B cell (primary cell): ENCODE measurements at places on chromosomes 16 and 17.

- H3K4me3 ChIP-seq = no peak overlapping the region
- H3K4me1 ChIP-seq = peaks cover 20% of the 10 kb centered on the region
- no peak for DNase-seq
- H3K27ac ChIP-seq = no peak overlapping the region
These were observed 66.6 kb upstream of the RPH3AL start for GRCh38 chr17:419073-419735.

DNA sequence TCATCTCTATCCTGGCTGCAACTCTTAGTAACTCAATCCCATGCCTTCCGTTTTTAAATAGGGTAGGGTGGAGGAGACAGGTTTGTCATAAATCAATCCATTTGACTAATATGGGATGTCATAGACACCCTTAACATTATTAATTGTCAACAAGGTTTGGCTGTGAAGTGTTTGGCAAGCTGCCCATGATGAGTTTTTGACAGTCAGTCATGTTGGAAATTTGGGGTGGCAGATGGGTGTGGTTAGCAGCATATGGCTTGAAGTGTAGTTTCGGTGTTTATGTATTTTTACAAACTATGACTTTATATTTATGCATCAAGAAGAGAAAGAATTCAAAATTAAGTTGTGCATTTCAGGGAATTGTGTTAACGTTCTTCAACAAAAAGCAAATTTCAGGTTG is 221.8 kb upstream of the CDH5 start:
- H3K36me3 ChIP-seq = no peaks in the 10 kb centered on the region
- DNase-seq = no peak
- no peak overlapping the region for H3K4me3 ChIP-seq
- no peak overlapping the region for H3K27ac ChIP-seq
- H3K27me3 ChIP-seq = no peaks in the 10 kb centered on the region

DNA sequence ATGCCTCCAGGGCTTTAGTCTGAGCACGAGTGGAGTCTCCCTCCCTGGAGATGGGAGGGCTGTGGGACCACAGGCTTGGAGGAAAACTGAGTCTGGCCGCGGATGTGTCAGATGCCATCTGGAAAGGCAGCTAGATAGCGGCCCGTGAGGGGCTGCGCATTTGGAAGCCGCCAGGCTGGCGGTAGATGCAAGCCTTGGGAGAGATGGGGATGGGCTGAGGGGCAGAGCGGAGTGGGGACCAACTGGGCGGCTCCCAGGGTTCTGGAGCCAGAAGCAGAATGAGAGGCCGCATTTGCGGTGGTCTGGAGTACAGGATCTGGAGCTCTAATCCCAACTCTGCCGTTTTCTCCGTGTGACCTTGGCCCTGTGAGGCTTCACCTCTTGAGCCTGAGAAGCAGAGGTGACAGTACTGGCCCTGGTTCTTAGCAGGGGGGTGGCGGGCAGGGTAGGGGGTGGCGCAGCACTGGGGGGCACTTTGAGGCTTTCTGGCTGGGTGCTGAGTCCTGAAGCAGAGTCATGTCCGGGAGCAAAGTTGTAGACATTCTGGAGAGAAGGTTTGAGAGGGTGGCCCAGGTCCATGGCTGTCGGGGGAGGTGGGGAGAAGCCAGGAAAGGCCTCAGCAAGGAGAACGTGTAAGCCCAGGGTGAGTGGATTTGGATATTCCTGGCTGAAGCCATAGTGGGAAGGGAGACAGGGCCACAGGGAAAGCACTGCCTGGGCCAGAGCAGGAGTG is 6.7 kb downstream of the INO80E start:
- H3K27me3 ChIP-seq = no peaks in the 10 kb centered on the region
- H3K36me3 ChIP-seq = peaks cover 42% of the 10 kb centered on the region
- H3K4me1 ChIP-seq = peaks cover 13% of the 10 kb centered on the region
- no peak overlapping the region for H3K27ac ChIP-seq
- no peak for DNase-seq

GRCh38 chr17:46202424-46202823 is 9.2 kb upstream of the KANSL1 start:
- H3K36me3 ChIP-seq = no peaks in the 10 kb centered on the region
- DNase-seq = no peak
- H3K27ac ChIP-seq = no peak overlapping the region
- no peaks in the 10 kb centered on the region for H3K27me3 ChIP-seq

DNA sequence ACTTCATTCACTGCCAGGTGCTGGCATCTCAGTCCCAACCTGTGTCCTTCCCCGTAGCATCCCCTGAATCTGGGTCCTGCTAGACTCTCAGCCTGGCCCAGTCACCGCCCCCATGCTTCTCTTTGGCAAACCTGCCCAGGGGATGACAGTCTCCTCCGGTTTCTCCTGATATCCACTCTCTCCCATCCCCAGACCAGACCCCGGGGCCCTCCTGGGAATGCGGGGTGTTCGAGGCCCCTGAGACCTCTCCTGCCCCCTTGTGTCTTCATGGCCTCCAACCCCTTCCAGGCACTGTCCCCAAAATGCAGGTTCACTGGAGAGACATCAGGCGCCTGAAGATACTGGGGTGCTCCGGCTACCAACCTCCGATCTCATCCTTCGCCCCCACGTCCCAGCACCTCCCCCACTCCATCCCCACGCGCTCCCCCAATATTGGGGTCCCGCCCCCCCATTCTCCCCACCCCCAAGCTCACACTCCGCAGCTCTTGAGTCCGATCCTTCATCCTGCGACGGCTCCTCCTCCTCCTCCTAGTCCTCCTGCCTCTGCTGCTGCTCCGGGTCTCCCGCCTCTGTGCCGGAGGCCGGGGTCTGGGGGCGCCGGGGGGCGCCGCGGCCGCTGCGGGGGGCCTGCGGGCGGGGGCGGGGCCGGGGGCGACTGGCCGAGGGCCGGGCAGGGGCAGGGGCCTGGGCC is 399 bp downstream of the STX1B start:
- no peaks in the 10 kb centered on the region for H3K27me3 ChIP-seq
- no peak for DNase-seq
- peaks cover 10% of the 10 kb centered on the region for H3K4me1 ChIP-seq
- H3K27ac ChIP-seq = no peak overlapping the region
- no peak overlapping the region for H3K4me3 ChIP-seq

DNA sequence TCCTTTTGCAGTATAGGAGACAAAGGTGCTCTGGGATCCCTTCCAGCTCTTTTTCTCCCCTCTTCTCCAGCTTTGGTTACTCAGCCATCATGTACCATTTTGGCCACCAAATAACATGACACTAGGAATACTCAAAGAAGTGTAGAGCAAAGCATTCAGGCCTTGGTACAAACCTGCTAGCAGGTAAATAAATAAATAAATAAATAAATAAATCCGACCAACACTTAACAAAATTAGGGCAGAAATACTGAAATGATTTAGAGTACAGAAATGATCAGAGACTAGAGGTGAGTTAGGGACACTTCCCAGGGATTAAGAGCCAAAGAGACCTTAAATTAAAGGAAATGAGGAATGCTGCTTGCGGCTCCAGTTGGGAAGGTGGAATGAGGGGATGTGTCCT is 17.7 kb upstream of the ITGB3 start:
- H3K4me1 ChIP-seq = peaks cover 20% of the 10 kb centered on the region
- no peak overlapping the region for H3K4me3 ChIP-seq
- DNase-seq = no peak
- H3K36me3 ChIP-seq = no peaks in the 10 kb centered on the region

GRCh38 chr16:67563708-67564468 is 1.6 kb downstream of the CTCF start:
- no peak for DNase-seq
- peak overlapping the region; percentile 97 for H3K4me3 ChIP-seq

DNA sequence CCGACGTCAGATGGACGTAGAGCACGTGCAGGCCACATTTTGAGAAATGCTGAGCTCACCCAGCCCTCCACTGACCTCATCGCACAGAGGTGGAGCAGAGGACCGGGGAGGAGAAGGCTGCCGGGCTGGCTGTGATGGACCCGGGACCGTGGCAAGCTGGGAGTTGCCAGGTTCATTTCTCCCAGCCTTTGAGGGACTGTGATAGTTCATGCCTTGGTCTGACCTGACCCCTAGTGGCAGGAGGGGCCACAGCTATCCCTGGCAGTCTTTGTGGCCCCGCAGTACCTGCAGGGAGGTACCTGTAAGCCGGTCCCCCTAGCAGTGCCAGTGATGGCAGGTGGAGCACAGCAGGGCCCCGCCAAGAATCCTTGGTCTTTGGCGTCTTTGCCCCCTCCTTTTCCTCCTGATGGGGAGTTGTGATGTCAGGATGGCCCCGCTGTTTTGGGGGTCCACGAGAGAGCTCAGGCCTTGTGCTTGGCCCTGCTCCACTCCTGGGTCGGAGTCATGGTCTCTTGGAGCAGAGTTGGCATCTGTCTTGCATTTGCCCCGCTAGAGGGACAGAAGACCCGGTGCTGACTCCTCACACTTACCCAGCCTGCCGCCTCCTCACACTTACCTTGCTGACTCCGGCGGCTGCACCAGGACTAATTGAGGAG is 50.4 kb downstream of the OR1D5 start:
- no peak overlapping the region for H3K27ac ChIP-seq
- H3K27me3 ChIP-seq = no peaks in the 10 kb centered on the region
- no peaks in the 10 kb centered on the region for H3K4me1 ChIP-seq
- no peak overlapping the region for H3K4me3 ChIP-seq

DNA sequence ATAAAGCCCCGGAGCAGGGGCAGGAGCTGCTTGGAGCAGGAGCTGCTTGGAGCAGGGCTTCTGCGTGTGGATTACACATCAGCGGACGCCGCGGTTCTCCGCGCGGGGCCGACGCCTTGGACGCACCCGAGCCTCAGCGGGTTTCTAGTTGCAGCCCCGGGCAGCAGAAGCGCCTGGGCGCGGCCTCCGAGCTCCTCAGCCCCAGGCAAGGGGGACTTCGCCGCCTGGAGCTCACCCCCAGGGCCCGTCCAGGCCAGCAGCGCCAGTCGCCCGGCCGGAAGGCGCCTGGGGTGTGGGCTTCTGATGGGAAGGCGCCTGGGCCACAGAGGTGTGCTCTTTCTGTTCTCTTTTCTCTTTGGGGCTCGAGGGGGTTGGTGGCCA is 6.3 kb downstream of the FOXF1 start:
- no peak overlapping the region for H3K4me3 ChIP-seq
- H3K27ac ChIP-seq = no peak overlapping the region
- H3K27me3 ChIP-seq = no peaks in the 10 kb centered on the region
- no peak for DNase-seq

- H3K27me3 ChIP-seq = no peaks in the 10 kb centered on the region
- peaks cover 16% of the 10 kb centered on the region for H3K4me1 ChIP-seq
- H3K36me3 ChIP-seq = peaks cover 4% of the 10 kb centered on the region
- H3K27ac ChIP-seq = no peak overlapping the region
- no peak overlapping the region for H3K4me3 ChIP-seq
These were observed 2.0 kb downstream of the DYNLL2 start for GRCh38 chr17:58085039-58085715.

DNA sequence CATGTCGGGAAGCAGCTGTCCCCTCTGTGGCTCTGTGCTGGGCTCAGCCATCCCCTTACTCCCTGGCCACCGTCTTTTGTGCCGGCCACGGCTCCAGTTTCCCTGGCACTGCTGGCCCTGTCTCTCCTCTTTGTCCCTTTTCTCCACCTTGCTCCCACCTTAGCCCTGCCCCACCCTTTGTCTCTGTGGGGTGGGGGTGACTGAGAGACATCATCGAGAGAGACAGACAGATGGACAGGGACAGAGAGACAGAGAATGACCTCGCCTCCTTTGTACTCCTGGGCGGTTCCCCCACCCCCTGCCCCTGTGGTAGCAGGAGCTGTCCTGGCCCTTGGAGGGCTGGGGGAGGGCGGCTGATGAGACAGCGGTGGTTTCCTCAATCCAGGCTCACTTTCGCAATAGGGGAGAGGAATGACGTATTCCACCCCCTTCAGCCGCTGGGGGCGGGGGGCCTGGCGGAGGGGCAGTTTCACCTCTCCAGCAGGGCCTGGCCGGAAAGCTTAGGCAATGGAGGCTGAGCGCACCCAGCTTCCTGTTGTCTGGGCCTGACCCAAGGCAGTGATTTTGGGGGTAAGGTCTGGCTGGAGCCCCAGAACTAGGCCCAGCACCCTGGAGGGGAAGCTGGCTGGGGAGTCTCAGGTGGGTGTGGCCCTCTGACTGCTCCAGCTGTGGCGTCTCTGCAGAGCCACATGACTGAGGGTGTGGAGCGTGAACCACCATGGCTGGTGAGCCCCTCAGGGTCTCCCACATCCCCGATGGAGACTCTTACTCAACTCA is 7.3 kb downstream of the FMNL1 start:
- peak overlapping the region; percentile 91 for H3K4me3 ChIP-seq
- H3K4me1 ChIP-seq = peaks cover 90% of the 10 kb centered on the region
- H3K27me3 ChIP-seq = no peaks in the 10 kb centered on the region
- H3K27ac ChIP-seq = peak overlapping the region; percentile 100
- peaks cover 3% of the 10 kb centered on the region for H3K36me3 ChIP-seq

- no peaks in the 10 kb centered on the region for H3K36me3 ChIP-seq
- no peaks in the 10 kb centered on the region for H3K4me1 ChIP-seq
- no peak overlapping the region for H3K27ac ChIP-seq
- no peak for DNase-seq
- H3K27me3 ChIP-seq = no peaks in the 10 kb centered on the region
These were observed 42.4 kb upstream of the GNG13 start for GRCh38 chr16:842711-843560.

DNA sequence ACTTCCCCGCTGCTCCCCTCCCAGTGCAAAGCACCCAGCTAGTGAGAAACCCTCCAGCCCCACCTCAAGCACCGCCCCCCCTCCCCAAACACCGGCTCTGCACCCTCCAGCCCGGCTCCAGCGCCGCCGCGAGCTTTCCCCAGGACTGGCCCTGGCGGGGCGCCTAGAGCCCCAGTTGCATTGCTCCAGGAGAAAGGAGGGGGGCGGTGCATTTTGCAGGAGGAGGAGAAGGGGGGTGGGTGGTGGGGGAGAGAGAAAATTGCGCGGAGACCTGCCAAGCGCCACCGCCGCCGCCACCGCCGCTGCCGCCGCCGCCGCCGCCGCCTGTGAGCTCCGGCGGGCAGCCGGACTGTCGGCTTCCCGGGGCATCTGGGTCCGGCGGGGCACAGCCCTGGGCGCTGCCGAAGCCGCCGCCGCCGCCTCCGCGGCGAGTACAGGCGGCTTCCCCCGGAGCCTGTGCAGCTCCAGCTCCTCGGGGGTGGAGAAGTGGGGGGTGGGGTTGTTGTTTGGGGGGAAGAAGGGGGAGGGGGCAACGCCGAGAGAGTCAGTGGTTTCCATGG is 333 bp upstream of the NOG start:
- no peaks in the 10 kb centered on the region for H3K36me3 ChIP-seq
- no peak overlapping the region for H3K27ac ChIP-seq
- H3K4me1 ChIP-seq = peaks cover 36% of the 10 kb centered on the region
- H3K27me3 ChIP-seq = no peaks in the 10 kb centered on the region
- H3K4me3 ChIP-seq = peak overlapping the region; percentile 49
- DNase-seq = no peak

DNA sequence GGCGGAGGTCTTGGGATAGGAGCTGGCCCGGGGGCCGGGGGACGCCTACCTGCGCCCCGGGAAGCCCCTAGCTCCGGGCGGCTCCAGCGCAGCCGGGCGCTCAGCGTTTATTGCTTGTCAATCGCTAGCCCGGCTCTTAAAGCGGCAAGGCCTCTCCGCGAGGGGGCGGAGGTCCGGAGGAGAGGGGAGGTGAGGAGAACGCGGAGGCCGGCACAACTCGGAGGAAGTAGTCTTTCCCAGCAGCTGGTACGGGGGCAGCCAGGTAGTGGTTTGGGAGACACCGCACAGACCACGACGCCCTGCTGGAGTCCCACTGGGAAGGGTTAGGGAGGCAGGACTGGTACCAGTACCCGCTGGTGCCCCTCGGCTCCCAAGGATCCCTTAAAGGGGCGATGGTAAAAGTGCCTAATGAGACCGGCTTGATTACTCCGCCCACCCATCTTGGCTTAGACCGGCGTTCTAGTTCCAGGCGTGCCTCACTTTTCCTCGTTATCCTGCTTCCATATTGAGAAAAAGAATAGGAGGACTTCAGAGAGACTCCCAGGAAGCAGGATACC is at the start of gene MPP2:
TSS of gene MPP2 (minus strand) at position 112 of the 557 bp plus-strand sequence. CDS start 3,076 bp downstream, outside the sequence.
- peak; percentile 74 for DNase-seq
- no peak within 1 kb of the TSS for H3K27ac ChIP-seq
- H3K4me3 ChIP-seq = peak within 1 kb of the TSS; percentile 54
- H3K36me3 ChIP-seq = no peaks in the 10 kb centered on the region
- peaks cover 66% of the 10 kb centered on the region for H3K27me3 ChIP-seq
